ENCODE measurements at places on chromosomes 11 and 22.

DNA sequence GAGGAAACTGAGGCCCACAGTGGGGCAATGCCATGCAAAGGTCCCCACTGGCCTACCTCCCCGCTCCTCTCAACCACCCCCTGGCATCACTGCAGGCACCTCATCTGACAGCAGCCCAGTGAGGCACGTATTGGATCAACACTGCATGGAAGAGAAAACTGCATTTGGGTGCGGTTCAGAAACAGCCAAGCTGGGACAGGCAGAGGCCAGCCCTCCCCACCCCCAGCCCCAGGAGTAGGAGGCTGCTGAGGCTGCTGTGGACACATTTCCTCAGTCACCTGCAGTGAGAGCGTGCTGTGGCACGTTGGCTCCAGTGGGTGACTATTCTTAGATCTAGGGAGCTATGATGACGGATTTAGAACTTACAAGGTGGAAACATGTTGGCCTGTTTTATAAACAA is 63.7 kb downstream of the KCNC1 start:
- DNase-seq: no peak

DNA sequence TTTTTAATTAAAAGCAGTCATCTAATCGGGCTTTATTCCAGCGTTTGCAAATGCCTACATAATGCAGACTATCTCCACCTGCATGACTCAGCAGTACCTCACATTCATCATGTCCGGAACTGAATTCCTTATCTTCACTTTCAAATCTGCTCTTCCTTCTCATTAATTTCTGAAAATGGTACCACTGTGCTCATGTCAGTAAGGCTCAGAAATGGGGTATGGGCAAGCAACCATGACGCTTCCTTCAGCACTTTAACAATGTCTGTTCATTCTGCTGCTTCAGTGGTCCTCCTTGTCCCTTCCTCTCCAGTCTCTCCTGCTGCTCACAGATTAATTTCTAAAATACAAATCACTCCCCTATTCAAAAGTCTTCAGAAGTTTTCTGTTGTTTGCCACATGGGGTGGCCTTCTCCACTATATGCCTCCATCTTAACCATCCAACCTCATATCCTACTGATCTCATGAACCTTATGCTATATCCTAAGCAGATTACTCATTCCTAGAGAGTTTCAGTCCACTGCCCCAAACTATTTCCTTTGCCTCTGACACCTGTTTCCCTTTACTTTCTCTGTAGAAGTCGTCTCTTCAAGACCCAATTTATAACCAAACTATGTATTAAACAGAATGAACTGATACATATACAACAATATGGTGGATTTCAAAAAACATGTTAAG is 7.0 kb downstream of the GTF2H1 start:
- DNase-seq: no peak

- DNase-seq: no peak
Observed at GRCh38 chr22:50613291-50613981, 12.8 kb downstream of the MAPK8IP2 start.

DNA sequence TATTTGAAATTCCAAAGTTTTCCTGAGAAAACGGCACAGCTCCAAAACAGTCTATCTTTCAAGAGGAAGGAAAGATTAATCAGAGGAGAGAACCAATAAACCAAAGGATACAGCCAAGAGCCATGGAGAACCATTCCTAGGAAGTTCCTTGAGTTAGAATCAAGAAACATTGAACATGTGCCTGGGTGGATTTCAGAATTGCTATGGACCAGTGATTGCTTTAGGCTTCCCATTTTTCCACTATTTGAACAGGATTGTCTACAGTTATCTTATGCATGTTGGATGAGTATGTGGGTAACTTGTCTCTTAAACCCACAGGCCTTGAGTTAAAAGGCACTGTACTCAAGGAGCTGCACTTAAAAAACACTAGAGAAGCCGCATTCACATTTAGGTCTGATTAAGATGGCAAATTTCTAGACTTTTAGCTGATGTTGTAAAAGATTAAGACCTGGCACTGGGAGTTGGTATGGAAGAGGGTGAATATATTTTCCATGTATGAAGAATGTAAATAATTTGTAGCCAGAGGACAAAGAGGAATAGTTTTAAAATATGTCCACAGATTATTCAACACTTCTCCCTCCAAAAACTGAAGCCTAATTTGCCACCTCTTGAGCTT is 11.2 kb upstream of the DEUP1 start:
- DNase-seq: no peak

GRCh38 chr11:26929806-26930517 is 64.0 kb upstream of the FIBIN start:
- DNase-seq: no peak

DNA sequence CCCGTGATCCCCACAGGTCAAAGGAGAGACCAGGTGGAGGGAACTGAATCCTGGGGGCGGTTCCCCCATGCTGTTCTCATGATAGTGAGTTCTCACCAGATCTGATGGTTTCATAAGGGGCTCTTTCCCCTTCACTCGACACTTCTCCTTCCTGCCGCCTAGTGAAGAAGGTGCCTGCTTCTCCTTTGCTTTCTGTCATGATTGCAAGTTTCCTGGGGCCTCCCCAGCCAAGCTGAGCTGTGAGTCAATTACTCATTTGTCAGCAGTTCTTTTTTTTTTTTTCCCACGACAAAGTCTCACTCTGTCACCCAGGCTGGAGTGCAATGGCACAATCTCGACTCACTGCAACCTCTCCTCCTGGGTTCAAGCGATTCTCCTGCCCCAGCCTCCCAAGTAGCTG is 1530.4 kb downstream of the BRD1 start:
- no peak for DNase-seq

GRCh38 chr11:63375434-63375833 is 5.8 kb downstream of the SLC22A9 start:
- no peak for DNase-seq

- no peak for DNase-seq
Observed at GRCh38 chr11:1558775-1559110, 13.3 kb downstream of the DUSP8 start.

- no peak for DNase-seq
Observed at GRCh38 chr22:22478470-22478869, 30.1 kb downstream of the ZNF280B start.

- DNase-seq: no peak
Observed at GRCh38 chr22:40449676-40450035, 79.3 kb downstream of the SGSM3 start.

DNA sequence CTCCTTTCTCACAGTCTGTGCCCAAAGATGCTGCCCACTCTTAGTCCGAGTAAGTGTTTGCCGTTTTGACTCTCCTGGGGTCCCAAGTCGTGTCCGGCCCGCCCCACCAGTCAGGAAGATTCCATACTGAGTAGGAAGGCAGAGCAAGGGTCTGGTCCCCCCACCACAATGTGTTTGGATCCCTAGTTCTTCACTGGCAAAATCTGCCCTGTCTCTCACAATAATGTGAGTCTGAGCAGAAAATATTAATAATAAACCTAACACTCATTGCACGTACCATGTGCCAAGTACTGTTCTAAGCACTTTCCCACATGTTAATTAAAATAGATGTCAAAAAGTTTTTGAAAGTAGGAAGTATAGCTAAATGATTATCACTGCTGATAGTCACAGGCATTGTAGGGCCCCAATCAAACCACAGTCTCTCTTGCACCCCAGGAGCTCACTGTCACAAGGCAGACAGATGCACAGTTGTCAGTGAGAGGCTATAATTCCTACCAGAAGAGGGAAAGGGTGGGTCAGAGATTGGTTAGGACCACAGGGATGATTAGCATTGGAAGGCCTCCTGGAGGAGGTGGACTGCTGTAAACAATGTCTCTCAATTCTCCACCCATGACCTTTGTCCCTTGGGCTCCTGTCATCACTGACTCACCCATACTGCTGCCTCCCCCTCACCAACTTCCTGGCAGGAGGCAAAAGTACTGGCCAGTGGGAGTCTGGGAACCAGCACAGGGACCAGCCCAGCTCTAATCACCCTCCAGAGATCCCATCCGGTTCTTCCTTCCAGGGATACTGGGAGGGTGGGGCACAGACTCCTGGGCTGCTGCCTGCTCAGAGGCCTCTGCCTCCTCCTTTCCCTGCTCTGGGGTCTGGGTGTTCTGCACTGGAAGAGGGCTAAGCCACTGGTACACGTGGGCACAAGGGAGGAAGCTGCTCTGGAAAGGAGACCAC is 1.0 kb upstream of the POLD4 start:
- peak; percentile 88 for DNase-seq

- no peak for DNase-seq
Observed at GRCh38 chr11:96317985-96318384, 25.0 kb downstream of the MAML2 start.

DNA sequence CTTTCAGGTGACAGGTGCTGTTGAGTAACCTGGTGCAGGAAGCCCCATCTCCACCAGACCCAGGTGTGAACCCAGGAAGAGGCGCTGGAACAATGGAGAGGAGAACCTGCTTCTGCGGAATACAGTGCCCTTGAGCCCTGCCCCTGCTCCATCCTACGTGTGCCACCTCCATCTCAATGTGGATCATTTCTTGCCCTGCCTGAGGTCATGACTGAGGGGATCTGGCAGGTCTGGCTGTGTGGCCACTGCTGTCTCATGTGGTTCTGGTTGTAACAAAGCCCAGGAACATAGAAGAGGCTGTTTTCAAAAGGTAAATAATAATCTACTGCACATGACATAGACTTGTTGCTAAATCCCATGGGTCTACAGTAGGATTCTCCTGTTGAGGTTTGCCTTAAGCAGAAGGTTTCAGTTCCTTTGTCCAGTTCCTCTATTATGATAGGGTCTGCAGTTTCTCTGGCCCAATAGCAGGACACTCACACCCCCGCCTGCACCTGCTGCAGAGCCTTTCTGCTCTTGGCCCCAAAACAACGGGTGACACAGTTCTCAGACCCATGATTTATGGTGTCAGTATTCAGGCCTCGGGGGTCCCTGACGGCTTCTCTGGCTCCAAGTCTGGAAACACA is 113.5 kb upstream of the IGLL5 start:
- no peak for DNase-seq

GRCh38 chr11:74175920-74176319 is 4.8 kb downstream of the PPME1 start:
- no peak for DNase-seq

DNA sequence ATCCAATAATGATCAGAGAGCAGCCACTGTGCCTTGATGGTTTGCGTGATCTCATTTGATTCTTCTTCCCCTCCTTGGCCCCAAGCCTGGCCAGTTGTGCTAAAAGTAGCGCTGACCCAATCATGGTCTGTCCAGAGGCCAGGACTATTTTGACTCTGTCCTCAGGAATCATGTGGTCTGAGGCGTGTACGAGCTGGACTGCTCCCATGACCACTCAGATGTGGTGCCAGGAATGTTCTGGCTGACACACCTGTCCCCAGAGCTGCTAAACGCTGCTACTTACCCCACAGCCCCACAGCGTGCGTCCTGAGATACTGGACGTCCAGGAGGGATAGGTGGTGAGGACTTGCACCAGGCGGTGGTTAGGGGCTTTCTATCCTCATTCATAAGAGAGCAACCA is 70.5 kb downstream of the FEZ1 start:
- no peak for DNase-seq

DNA sequence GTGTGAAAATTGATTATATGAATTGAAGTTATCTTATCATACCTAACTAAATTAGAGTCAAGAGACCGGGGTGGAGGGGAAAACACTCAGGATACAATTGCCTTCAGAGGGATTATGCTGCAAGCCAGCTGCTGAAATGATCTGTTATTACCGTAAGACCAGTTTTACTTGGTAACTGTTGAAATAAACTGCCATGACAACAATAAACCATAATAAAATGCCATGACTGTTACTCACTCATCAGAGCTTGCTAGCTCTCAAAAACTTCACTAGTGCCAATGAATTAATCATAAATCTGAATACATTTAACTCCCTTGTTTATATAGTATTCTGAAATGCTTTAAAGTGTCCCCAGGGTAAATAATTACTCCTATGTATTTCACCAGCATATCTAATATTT is 68.2 kb downstream of the CASP12 start:
- peak; percentile 24 for DNase-seq

DNA sequence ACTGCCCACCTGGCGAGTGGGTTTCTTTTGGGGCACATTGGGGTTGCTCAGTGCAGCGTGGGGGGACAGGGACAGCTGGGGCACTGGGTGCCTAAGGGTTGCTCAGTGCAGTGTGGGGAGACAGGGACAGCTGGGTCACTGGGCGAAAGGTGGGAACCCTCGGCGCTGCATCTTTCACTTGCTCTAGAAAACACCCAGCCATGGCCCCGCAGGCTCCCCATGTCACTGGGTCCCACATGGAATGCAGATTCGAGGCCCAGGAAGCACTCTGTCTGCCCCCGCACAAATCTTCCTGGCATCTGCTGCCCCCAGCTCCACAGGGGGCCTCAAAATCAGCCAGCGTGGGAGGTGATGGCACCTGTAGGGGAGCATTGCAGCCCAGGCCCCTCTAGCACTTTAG is 229.3 kb downstream of the BRD1 start:
- DNase-seq: no peak

GRCh38 chr11:111631666-111632039 is 29.4 kb downstream of the SIK2 start:
- DNase-seq: peak; percentile 63

DNA sequence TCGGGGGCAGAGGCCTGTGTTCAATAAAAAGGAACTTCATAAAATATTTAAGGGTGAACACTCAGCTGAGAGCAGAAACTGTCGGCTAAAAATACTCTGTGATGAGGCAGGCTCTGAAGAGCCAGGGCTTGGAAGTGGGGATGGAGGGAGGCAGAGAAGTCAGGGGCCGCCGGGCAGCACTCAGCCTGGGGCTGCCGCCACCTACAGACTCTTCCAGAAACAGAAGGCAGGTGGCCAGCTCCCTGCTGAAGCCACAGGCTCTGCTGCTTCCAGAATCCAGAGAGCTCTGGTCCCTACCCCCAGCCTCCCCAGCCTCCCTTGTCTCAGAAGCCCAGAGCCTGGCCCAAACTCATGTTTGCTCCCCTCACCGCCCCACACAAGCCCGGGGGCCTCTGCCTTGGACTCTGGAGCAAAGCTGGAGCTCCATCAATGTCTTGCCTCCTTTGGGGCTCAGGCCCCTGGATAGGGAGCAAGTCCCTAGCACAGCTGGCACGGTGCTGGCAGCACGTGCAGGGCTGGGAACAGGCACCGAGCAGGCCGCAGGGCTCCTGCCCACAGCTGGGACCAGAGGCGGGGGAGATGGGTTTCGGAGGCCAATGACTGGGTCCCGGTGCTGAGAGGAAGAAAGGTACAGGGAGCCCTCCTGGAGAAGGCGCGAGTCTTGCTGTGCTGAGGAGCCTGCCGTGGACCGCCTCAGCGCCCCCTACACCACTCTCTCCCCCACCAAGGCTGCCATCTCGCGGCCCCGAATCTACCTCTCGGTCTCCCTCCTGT is 8.2 kb downstream of the LRFN4 start:
- DNase-seq: no peak
